T-helper 17 cell (primary cell): ENCODE measurements at places on chromosomes 7 and 10. TPM values are rescaled to one million over a fixed set of nuclear protein-coding genes. Genes with fewer than 3 reads are reported as not detected.

The MLXIPL gene
- not detected for total RNA-seq

The HABP2 gene
- not detected for total RNA-seq

GRCh38 chr10:110483633-110484032 lies 14.1 kb upstream of the DUSP5 start:
- no peak for DNase-seq

The CYP2C19 gene
- not detected for total RNA-seq

The EBLN1 gene
- total RNA-seq = not detected

GRCh38 chr7:542713-543500 lies 23.3 kb upstream of the PDGFA start:
- no peak for DNase-seq

The TCAF2 gene
- total RNA-seq = 23.8 TPM

- no peak for DNase-seq
Measured at GRCh38 chr10:95391164-95391563, 100.4 kb upstream of the PDLIM1 start.

The WEE2 gene
- total RNA-seq = not detected

DNA sequence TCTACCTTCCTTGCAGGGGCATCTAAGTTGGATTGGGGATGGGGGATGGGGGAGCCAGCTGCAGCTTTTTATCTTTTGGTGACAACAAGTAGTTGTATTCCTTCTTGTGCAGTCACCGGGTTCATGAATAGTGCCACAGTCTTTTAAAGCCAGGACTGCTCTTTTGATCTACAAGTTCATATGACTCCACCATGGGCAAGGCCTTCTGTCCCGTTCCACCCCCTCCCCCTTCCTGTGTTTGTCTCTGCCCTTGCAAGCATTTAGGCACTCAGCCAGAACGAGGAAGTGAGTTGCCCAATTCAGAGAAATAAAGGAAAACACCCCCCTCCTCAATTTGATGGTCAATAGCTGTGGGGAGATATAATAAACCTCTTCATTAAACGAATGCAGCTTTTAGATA lies 44.8 kb upstream of the EGR2 start:
- DNase-seq = no peak

The PTN gene
- total RNA-seq = not detected

DNA sequence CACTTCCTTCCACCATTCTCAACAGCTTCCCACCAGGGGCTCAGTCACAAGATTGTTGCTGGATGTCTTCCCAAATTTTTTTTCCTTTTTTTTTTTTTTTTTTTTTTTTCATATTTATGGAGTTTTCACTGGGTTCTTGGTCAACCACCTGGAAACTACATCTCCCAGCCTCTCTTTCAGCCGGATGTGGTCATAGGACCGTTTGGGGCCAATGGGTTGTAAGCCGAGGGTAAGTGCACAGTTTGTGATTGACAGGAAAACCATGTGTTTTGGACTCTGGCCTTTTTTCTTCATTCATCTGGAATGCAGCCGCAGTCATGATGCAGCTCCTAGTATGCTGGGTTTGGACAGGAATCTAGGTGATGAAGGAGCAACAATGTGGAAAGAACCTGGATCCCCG lies 337.1 kb upstream of the FOXK1 start:
- no peak for DNase-seq

The CFAP70 gene
- total RNA-seq = 2.6 TPM

DNA sequence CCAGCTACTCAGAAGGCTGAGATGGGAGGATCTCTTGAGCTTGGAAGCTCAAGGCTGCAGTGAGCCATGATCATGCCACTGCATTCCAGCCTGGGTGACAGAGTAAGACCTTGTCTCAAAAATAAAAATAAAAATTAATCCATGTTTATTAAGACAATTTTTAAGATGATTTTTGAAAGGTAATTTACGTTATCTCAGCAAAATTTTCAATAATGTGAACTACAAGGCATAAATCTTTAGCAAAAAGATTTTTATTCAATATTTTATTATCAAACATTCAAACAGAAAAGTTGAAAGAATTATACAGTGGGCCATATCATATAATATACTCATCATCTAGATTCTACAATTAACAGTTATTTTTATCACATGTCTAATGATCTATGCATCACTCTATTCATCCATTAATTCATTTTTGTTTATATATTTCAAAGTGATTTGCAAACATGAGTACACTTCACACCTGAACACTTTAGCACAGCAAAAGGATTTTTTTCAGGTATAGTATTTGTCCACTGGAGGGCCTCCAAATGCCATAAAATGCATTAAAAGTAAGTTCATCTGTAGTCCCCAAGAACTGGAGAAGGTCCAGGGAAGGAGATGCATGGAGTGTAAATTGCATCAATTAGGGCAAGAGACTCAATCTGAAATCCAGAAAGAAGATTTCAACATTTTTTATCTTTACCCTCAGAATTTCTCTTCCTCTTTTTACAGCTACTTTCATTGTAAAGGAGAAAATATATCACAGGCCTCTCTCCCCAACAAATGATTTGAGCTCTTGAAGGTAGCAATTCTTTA lies 38.6 kb upstream of the RSBN1L start:
- DNase-seq = no peak

DNA sequence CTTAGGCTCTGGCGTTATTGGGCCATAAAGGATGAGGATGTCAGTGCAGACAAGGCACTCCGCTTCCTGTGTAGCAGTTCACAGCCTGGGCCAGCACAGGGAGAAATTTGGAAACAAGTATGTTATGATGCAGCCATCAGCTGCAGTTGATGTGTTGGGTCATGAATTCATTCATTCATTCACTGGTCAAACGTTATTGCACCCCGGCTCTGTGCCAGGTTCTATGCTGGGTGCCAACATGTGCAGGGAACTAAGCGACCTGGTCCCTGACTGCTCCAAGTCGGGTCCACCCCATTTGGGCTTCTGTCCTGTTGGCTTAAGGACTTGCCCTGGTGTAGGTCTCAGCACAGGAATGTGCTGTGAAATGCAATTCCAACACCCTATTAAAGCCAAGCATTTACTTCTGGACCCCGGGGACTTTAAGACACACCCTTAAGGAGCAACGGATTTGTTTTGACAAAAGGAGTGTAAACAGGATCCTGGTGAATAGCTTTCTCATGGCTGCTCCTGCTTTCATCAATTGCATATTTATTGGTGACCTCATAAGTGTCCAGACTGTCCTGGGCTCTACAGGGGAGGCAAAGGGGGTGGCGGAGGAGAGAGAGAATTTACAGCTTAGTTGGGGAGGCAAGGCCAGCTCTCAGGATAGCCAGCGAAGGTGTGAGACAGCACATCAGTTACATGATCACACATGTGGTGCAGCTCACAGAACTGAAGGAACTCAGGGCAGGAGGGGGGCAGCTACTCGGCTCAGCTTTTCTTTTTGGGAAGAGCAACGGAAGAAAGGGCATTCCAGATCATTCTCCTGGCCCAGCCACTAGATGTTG lies 158.6 kb downstream of the GRK5 start:
- no peak for DNase-seq

DNA sequence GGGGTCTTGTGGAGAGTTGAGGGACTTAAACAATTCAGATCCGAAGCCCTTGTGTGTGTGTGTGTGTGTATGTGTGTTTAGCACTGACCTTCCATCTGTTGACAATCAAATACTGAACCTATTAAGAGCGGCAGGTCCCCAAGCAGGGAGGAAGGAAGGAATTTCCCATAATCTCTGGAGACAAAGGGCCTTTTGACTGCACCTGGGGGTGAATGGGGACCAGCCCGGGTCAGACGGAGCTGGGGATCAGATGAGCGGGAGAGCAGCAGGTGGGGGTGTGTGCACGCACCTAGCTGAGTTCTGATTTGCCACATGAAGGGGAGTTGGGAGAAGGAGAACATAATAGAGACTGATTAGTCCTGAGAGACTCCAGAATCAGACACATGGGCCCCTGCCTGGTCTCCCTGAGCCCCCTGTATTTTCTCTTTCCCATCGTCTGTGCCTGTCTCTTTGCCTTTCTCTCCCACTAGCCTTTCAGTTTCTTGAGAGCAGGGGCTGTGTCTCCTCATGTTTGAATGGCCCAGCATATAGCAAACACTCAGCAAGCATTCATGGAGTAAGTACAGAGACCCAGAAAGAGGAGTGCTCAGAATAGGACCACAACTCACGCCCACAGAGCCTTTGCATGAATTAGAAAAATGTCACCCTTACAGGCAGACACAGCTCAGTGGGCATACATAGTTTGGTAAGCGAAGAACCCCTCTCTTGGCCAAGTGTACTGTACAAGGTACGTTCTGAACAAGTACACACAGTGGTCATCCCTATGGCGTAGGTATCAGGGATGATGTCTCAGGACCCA lies 288.3 kb upstream of the HABP2 start:
- DNase-seq = no peak

GRCh38 chr10:5832946-5833345 lies 19.7 kb upstream of the GDI2 start:
- no peak for DNase-seq

GRCh38 chr10:14560274-14560673 lies 214.4 kb downstream of the FAM107B start:
- DNase-seq = no peak

GRCh38 chr10:123721441-123722049 lies 55.4 kb downstream of the GPR26 start:
- no peak for DNase-seq

GRCh38 chr7:50121286-50121685 lies 28.2 kb upstream of the ZPBP start:
- no peak for DNase-seq

- no peak for DNase-seq
Measured at GRCh38 chr10:17782921-17783665, 26.1 kb upstream of the MRC1 start.

DNA sequence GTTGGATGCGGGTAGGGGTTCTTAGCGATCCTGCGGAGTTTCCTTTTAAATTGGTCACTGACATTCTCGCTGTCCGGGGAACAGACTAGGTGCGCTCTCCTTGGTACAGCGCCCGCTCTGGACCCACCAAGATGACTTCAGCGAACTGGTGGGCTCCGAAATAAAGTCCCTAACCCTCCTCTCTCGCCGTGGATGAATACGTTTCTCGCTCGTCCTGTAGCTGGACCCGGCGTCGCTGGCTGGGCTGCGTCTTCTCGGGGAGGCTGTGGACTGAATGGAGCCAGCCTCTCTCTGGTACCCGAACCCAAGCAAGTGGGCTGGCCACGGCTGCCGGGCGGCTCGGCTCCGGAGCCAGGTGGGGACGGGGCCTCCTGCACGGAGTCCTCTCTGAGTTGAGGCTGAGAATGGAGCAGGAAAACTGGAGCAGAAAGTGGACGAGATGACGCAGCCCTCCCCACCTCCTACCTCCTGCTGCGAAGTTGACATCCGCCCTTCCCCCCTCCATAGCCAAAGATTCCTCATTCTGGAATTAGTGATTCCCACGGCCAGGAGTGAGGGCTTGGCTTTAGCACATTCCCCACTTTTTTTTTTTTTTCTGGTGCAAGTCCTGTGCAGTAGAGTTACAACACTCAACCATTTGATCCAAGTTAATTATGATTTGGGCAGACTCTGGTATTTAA lies 1.5 kb downstream of the UNC5B start:
- no peak for DNase-seq

- DNase-seq = no peak
Measured at GRCh38 chr7:2498708-2499107, 20.9 kb upstream of the LFNG start.

DNA sequence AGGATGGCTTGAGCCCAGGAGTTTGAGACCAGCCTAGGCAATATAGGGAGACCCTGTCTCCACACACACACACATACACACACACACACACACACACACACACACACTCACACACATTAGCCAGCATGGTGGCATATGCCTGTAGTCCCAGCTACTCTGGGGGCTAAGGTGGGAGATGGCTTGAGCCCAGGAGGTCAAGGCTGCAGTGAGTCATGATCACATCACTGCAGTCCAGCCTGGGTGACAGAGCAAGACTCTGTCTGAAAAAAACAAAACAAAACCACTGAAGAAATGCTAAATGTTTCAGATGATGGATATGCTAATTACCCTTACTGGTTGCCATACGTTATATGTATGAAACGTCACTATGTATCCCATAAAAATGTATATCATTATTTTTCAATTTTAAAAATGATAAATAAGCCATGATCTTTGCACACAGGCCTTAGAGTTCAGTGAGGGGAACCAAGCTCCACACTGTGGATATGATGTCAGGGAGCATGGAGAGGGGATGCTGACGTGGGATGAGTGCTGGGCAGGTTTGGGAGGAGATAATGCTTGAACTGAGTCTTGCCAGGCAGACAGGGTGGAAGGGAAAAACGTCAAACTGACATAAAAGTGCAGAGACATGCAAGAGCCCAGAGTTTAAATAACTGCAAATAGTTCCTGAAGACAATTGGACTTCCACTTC lies 45.9 kb upstream of the ARHGAP12 start:
- no peak for DNase-seq

The ADIRF gene
- not detected for total RNA-seq

DNA sequence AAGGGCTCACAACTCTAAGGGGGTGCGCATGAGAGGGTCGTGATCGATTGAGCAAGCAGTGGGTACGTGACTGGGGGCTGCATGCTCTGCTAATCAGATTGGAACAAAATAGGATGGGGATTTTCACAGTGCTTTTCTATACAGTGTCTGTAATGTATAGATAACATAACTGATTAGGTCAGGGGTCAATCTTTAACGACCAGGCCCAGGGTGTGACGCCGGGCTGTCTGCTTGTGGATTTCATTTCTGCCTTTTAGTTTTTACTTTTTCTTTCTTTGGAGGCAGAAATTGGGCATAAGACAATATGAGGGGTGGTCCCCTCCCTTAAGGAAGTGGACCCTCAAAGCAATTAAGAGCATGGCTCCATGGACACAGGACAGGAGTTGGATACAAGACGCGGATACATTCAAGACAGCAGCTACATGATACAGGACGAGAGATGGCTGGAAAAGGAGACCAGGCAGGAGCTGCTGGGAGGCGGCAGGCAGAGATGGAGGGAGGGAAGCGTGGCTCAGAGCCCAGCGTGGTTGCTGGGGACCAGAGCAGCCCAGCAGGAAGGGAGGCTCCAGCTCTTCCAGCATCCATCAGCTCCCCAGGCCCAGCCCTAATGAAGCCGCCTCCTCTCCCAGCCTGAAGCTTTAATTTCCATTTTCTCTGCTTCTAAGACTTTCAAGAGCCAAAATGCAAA lies 31.6 kb downstream of the GSDME start:
- DNase-seq = no peak

The INMT gene
- 0.65 TPM for total RNA-seq

DNA sequence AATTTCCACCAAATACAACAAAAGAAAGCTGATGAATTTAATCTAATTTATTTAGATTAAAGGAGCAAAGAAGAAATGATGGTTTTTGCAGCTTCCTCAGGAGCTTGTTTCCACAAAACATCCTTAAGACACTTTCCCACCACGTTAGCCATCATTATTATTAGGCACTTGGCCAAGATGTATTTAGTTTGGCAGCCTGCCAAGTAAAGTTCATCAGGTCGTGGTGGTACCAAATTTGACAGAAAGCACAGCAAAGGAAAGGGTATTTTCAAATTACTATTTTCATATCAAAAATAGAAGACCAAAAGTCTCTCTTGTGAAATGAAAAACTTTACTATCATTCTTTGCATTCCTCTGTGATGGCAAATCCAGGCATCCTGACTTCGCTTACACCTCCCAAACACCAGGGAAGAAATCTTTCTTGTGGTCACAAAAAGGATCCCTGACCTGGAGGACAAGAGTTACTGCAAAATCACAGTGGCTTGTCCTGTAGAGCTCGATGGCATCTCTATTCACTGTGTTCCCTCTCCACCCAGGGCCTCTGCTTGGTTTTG lies 123.1 kb upstream of the INHBA start:
- no peak for DNase-seq

The NXPH1 gene
- total RNA-seq = not detected

GRCh38 chr10:30820261-30820991 lies 190.9 kb upstream of the LYZL2 start:
- no peak for DNase-seq

GRCh38 chr7:39509436-39509835 lies 56.8 kb upstream of the YAE1 start:
- DNase-seq = no peak

- peak; percentile 38 for DNase-seq
Measured at GRCh38 chr7:139043823-139044812, 8.3 kb upstream of the ZC3HAV1L start.
